CD4-positive, CD25-positive, alpha-beta regulatory T cell (primary cell): ENCODE measurements at places on chromosomes 4 and X.

DNA sequence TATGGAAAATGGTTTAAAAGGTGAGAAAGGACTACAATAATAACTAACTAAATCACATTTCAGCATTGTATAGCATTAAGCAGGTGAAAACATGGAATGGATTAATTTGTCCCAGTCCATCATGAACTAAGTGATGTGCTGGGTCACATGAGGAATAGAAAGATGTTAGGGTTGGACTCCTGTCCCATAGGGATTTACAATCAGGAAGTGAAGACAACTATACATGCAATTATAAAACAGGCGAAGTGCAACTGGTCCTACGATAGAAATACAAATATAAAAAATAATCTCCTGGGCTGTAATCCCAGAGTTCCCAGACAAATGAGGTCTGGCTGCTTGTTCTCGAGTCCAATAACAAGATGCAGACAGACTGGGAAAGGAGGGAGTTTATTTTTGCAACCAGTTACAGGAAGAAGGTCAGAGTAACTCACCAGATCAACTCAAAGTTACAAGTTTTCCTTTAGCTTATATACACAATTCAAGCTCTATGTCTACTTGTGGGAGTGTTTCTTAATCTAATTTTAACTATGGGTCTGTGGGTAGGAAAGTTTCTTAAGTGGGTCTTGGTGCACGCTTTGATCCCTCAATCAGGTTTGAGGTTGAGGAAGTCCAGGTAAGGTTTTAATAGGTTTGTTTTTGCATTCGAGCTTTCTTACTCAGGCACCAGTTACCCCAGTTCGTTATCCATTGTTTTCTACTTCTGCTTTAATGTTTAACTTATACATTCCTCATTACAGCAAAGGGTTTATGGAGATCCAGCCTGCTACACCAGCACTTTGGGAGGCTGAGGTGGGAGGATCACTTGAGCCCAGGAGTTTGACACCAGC, 50.1 kb downstream of the IGFBP7 start:
- DNase-seq: no peak

- DNase-seq: no peak
Measured at GRCh38 chr4:45453258-45453853, 670.5 kb downstream of the GABRG1 start.

- DNase-seq: no peak
Measured at GRCh38 chr4:128812442-128813235, 3.1 kb downstream of the JADE1 start.

- no peak for DNase-seq
Measured at GRCh38 chr4:31768756-31769155, 1048.6 kb downstream of the PCDH7 start.

- DNase-seq: no peak
Measured at GRCh38 chrX:121337816-121338215, 290.4 kb downstream of the GLUD2 start.

DNA sequence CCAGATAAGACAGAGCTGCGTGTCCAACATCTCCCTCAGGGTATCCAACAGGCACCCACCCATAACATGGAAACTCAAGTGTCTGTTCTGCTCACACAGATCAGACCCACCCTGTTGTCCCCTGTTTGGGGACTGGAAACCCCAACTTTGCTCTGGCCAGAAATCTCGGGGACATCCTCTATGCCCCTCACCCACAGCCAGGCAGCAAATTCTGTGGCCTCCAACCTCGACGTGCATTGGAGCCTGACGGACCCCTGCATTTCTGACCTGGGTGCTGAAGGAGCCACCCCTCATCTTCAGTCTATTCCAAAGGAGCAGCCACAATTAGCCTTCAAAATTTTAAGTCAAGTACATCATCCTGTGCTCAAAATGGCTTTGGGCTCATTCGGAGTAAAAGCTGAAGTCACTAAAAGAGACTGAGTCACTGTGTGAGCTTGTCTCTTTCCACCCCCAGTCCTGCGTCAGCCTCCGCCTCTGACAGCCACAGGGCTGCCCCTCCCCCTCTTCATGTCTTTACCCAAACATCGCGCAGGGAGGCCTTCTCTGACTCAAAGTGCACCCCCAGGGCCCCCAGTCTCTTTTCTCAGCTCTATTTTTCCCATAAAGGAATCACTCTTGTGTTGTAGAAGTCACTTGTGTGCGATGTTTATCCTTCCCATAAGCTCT, 24.4 kb upstream of the PDE6B start:
- no peak for DNase-seq

- DNase-seq: no peak
Measured at GRCh38 chrX:134161162-134161561, 75.8 kb upstream of the CCDC160 start.

- no peak for DNase-seq
Measured at GRCh38 chr4:181517491-181517890, 725.7 kb upstream of the TENM3 start.

- no peak for DNase-seq
Measured at GRCh38 chr4:4726051-4726450, 133.4 kb upstream of the MSX1 start.

- DNase-seq: no peak
Measured at GRCh38 chr4:151717909-151718628, 42.7 kb downstream of the GATB start.

DNA sequence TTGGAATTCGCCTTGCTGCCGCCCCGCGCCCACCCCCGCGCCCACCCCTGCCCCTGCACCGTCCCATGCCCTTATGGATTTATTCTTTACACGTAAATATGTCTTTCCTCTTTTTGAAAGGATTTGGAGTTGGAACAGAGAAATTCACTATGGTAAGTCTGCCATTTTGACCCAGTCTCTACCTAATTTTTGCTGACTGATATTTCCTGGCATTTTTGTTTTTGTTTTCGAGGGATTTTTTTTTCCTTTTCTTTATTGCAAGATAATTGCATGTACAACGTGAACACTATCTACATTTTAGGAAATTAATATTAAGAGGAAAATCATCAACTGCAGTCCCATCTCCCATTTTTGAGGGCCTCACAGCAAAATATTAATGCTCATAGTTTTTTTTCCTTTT, 468 bp upstream of the SPIN2B start:
- DNase-seq: no peak

- DNase-seq: peak; percentile 35
Measured at GRCh38 chrX:50691820-50692219, 122.2 kb downstream of the SHROOM4 start.
